ENCODE measurements at places on chromosomes 6 and 20. TPM values are rescaled to one million over a fixed set of nuclear protein-coding genes. Genes with fewer than 3 reads are reported as not detected.

DYNLT2 gene
- 0.65 TPM for total RNA-seq

ULBP2 gene
- total RNA-seq, result 4.2 TPM

OR12D3 gene
- not detected for total RNA-seq

HIVEP1 gene
- total RNA-seq, result 12.6 TPM

RSPH9 gene
- total RNA-seq, result 0.13 TPM

NRN1 gene
- total RNA-seq, result 0.50 TPM

Data from A549 treated with RU486 at 1 μM for 4 hours (cell line).